ENCODE measurements at places on chromosomes 13 and 19. TPM values are rescaled to one million over a fixed set of nuclear protein-coding genes. Genes with fewer than 3 reads are reported as not detected.

- no peak for DNase-seq
Measured at GRCh38 chr13:63501702-63502101, 2086.1 kb upstream of the PCDH20 start.

DNA sequence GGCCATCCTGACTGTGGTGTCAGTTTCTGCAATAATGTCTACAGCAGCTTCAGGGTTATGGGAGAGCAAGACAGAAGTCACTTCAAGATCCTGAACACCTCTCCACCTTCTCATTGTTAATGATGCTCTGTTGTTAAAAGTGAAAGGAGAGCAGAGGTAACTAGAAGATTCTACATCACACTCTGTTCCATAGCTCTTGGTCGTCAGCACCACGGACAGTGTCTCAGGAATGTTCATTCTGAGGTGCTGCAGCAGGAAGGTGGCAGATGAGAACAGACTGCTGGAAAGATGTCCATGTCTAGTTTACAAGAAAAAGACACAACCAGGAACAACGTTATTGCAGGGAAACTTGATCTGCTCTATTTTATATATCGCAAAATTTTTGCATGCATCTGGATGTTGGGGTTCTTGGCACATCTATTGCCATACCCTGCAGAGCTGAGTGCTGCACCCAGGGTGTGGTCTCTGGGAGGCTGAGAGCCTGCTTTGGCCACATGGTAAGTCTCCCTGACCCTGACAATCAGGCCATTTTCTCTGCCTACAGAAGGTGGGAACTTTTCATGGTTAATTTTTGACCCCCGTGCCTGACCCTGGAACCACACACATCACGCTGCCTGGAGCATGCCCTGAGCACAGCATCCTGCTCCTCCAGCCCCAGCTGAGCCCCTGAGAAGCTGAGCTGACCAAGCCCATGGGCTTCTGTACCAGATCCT, 12.7 kb downstream of the CEACAM21 start:
- DNase-seq, result no peak

GRCh38 chr19:41324231-41324702, 14.3 kb downstream of the CCDC97 start:
- DNase-seq, result no peak

GRCh38 chr19:14277608-14278007, 71.6 kb upstream of the ADGRL1 start:
- DNase-seq, result no peak

The CCDC8 gene
- total RNA-seq, result 11.9 TPM

The ANKLE1 gene
- total RNA-seq, result 0.04 TPM
